ENCODE measurements at places on chromosomes 3 and 15. TPM values are rescaled to one million over a fixed set of nuclear protein-coding genes. Genes with fewer than 3 reads are reported as not detected.

EPHB1 gene
- not detected for total RNA-seq

ACAD11 gene
- total RNA-seq = 20.0 TPM

MOBP gene
- not detected for total RNA-seq

PEAK1 gene
- total RNA-seq = 5.8 TPM

RYR3 gene
- total RNA-seq = 0.21 TPM

DPPA2 gene
- total RNA-seq = not detected

PHLDB2 gene
- total RNA-seq = 93.7 TPM

Measured in tracheal epithelial cell (primary cell).